ENCODE measurements at places on chromosomes 13 and 19.

- no peak for DNase-seq
These were observed 18.3 kb upstream of the EIF3G start for GRCh38 chr19:10137751-10138682.

GRCh38 chr13:32179708-32180107 lies 135.5 kb downstream of the ZAR1L start:
- DNase-seq = no peak

GRCh38 chr19:4847190-4847973 lies 15.9 kb upstream of the TICAM1 start:
- no peak for DNase-seq

DNA sequence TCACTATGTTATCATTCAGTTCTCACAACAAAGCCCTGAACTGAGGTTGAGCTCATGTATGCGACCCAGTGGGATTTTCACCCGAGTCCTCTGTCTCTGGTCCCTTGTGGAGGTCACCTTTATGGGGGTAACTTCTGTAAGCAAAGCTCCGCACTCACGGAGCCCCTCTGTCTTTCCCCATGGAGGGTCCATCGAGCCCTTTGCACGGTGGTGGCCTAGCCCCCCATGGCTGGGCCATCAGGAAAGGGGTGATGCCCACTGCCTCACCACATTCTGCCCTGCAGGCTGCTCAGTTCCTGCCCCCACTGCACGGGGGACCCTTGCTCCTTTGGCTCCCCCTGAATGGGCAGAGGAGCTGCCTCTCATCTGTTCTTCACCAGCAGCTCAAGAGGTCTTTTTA lies 39.6 kb downstream of the CHST8 start:
- DNase-seq = no peak

Measured in activated CD4-positive, CD25-positive, alpha-beta regulatory T cell (primary cell).